ENCODE measurements at places on chromosomes 2 and 18.

- DNase-seq, result no peak
Observed at GRCh38 chr18:60861575-60861974, 471.7 kb upstream of the CDH20 start.

- DNase-seq, result no peak
Observed at GRCh38 chr18:58632552-58632951, 3.7 kb upstream of the ALPK2 start.

- DNase-seq, result no peak
Observed at GRCh38 chr2:3738454-3738853, 35.1 kb downstream of the DCDC2C start.

DNA sequence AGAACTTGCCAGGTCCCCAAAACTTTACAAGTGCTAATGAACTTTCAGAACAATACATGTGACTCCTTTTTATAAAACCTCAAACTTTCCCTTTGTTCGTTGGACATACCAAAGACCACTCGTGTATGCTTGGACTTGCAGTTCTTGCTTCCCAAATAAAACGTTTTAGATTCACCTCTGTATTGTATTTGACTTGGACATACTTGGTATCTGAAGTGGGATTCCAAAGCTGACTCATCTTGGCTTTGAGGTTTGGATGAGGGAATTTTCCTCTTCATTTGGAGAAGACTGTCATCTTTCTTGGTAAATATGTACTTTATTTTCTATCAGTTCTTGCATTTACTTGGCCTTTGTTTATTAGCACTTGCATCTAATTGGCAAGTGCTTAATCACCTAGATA lies 8.0 kb upstream of the CYB5A start:
- DNase-seq, result no peak

DNA sequence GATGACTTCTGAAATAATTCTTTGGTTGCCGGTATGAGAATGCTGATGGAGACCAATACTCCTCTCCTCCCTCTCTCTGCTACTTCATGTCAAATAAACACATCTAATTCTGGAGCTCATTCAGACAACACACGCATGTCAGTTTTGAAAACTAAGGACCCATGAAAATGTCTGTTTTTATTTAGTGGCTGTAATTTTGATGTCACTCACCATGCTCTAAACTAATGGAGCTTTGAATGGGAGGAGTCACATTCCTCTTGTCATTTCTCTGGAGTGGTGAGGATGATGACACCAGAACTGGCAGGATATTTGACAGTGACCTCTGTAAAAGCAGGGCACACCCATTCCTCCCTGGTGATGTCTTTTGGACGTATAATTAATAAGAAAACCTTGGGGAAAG lies 163.0 kb downstream of the PHLPP1 start:
- no peak for DNase-seq

DNA sequence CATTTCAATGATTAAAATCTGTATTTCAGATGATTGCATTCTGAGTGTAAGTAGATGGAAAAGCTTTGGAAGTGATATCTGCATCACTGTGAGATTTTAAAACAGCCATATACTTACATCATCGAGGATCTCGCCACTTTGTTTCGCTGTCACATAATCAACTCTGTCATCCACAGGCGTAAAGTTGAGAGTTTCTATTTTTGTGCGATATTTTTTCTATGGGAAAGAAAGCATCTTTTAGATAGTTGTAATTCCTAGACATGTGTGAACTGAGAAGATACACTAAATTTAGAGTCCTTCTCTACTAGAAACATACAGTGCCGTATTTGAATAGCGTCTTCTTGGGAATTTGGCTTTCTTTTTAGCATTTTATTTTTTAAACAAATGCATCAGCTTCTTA lies 158.8 kb downstream of the RIF1 start:
- DNase-seq, result no peak

DNA sequence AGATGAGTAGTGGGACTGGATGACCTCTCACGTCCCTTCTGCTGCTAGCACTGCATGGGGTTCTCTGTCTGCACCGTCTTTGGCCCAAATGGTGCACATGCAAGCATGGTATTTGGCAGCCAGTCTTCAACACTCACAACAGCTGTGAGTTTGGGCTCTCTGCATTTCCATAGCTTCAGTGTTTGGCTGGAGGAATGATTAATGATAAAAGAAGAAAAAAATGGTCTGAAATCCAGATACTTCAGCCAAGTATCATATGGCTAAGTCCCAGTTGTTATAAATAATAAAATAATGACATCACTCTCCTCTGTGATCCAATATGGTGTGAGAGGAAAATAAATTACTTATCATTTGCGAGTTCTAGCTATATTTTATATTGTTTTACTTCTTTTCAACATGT lies 173.3 kb downstream of the DCDC2C start:
- no peak for DNase-seq

GRCh38 chr2:231394211-231395141 lies 1.0 kb upstream of the B3GNT7 start:
- no peak for DNase-seq

DNA sequence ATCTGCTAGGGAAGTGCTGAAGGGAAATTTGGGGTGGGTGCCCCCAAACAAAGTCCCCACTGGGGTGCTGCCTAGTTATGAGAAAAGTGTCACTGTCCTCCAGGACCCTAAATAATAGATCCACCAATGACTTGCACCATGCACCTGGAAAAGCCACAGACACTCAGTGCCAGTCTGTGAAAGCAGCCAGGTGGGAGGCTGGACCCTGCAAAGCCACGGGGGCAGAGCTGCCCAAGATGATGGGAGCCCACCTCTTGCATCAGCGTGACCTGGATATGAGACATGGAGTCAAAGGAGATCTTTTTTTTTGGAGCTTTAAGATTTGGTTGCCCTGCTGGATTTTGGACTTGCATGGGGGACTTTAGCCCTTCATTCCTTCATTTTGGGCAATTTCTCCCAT lies 431.6 kb downstream of the ERBB4 start:
- DNase-seq, result no peak

DNA sequence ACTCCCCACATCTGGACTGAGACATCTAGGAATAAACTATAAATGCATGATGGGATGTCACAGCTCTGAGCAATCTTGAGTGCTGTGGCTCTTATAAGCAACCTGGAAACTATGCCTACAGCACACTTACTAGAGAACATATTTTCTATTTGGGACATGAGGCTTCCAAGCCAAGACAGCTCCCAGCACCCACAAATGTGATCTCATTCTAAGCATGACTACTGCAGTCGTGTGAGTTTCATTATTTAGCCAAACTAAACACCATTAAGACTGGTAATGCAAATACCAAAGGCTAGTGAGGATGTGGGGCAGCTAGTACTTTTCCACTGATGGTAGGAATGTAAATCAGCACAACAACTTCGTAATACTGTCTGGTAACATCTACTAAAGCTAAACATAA lies 72.5 kb downstream of the RTTN start:
- DNase-seq, result peak; percentile 77

DNA sequence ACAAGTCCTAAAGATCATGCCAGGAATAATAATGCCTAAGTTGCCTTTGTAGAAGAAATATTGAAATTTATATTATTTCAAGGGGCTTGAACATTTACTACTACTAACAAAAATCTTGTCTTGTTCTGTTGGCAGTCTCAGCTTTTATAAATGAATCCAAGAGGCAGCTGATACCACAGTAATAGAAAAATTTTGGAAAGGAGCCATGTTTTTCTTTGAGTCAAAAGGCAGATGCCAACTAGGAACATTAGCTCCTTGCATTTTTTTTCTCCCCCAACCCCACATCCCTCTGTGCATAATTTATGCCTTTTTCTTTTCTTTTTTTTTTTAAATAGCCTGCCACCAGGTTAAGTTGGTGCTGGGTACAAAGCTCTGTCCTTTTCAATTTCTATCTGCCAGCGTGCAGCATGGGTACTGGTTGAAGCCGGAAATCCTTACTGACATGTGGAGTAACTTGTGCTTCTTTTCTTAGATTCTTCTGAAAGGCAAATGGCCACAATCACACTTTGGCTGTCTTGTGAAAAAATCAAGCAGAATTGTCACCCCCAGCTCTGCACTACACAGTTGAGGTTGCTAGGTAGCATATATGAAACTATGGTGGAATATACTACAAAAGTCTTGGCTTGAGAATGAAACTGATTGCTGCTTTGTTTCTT lies 98.8 kb downstream of the RHBDD1 start:
- DNase-seq, result no peak

GRCh38 chr18:79367989-79368388 lies 27.7 kb upstream of the NFATC1 start:
- DNase-seq, result no peak

GRCh38 chr18:22946846-22947245 lies 13.7 kb downstream of the RBBP8 start:
- no peak for DNase-seq

DNA sequence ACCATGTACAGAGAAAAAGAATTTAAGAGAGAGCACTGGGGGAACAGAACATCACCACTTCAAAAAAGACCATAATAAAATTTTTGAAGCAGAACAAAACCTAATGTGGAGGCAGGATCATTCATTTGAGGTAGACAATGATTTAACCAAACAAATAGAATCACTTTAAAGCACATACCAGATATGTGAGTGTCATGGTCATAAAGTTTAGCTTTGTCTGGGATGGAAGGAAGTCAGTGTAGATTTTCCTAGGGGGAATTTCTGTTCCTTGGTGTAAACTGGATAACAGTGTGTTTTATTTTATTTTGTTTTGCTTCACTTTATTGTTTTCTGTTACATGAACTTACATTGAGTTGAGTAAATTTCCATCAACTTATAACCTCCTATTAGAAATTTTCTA lies 120.8 kb downstream of the CRIM1 start:
- DNase-seq, result no peak

DNA sequence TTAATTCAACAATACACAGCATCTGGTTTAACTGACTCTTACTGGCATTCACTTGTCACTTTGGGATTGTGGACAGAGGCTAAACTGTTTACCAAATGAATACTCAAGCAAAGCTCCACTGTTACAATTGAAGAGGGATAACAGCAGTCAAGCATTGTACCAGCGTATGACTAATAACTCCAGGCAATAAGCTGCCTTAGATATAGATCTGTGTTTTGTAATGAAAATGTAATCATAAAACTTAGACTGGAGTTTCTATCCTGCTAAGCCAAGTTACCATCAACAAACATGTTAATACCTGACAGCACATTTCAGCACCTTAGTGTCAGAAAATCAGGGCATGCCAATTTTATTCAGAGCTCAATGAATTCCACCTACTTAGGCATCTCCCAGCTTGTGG lies 889.5 kb downstream of the EPHA4 start:
- no peak for DNase-seq

DNA sequence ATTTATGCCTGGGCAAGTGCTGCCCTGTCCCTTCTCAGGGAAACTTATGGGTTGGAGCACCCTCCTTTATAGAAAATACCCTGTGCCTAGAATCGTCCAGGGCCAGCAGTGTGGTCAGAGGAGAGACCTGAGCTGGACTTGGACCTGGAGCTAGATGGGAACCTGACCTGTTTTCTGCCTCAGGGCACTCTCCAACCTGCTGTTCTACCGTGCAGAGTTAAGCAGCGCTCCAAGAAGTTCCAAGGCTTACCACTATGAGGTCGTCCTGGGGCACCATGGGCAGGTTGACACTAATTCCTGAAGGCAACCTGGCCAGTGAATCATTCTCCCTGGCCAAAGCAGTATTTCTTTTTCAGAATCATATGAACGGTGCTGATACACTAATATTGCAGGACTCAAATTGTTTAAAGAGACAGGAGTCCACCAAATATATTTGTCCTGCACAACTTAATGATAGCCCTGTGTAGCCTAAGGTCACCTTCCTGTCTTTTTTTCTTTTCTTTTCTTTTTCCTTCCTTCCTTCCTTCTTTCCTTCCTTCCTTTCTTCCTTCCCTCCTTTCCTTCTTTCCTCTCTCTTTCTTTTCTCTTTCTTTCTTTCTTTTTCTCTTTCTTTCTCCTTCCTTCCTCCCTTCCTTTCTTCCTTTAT lies 455.4 kb upstream of the HNMT start:
- DNase-seq, result no peak

- DNase-seq, result no peak
Observed at GRCh38 chr2:46188041-46188716, 109.0 kb upstream of the EPAS1 start.

DNA sequence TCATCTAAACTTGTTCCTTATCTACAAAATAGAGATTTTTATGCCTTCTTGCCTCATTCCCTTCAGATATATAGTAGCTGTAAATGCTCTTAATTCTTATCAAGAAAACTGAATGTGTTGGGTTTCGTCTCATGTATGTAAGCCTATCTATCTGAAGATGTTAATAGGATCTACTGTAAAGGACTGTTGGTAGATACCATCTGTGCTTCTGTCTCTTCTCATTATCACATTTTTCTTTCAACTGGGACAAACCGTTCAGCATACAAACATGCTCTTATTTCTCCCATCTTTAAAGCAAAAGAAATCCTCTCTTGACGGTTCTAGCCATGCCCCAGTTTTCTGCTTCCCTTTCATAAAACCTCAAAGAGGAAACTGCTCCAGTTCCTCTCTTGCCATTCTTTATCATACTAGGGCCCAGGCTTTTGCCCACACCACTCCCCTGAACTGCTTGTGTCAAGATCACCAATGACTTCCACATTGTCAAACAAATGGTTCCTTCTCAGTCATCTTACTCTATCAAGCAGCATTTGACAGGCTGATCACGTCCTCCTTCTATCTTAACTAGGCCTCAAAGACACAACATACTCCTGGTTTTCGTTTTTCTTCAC lies 88.7 kb downstream of the ARHGEF33 start:
- DNase-seq, result no peak

- peak; percentile 54 for DNase-seq
Observed at GRCh38 chr2:233051241-233052149, 8.6 kb upstream of the INPP5D start.

GRCh38 chr2:94872676-94873361 lies 1.6 kb downstream of the TEKT4 start:
- DNase-seq, result no peak

- DNase-seq, result no peak
Observed at GRCh38 chr2:26767129-26767528, 3.0 kb downstream of the SLC35F6 start.

DNA sequence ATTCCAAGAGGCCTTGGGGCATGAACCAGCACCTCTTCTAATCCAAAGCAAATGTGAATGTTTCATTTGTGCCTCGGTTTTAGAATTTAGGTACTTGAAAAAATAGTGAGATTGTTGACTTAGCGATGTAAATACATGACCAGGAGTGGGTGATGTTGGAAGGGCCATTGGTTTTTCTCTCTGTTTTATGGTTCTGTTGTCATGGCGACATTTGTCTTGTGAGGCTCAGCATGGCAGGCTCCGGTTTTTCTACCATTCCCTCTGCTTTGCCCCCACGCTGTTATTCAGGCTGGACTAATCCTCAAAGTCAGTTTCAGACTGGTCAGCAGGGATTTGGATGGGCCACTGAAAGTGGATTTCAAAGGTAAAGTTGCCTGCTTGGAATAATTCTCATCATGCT lies 255.4 kb downstream of the ALPK2 start:
- DNase-seq, result no peak

- DNase-seq, result peak; percentile 74
Observed at GRCh38 chr18:58831606-58832005, 33.1 kb upstream of the ZNF532 start.

- DNase-seq, result no peak
Observed at GRCh38 chr2:98382086-98382485, 35.8 kb downstream of the CNGA3 start.

Data from AG08396 (cell line).